ENCODE measurements at places on chromosomes 3 and 15.

DNA sequence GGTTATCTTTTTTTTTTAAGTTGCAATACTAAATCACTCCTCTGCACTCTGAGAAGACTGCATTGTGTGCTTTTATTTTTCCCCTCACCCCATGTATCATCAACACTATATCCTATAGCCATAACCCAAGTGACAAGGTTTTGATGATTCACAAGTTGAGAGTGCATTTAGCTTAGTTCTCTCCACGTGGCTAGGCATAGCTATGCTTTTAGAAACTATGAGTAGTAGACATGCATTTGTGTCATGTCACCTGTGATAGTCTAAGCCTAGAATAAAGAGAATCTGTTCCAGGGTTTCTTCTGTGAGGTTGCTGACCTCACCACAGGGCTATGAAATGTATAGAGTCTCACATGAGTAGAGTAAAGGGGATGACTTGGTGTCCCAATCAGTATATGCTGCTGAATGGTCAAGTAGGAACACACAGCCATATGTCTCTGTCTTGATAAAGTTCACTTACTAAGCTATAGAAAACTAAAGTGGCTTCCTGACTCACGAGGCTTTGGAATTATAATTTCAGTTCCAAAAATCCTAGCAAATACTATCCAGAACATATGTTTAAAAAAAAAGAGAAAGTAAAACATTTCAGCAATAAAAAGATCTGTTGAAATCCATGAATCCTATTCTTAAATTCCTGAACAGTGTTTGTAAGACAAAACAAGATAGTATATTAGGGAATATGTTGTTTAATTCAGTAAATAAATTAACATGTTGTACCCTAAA, 206.3 kb downstream of the LSAMP start:
- no peak for DNase-seq

DNA sequence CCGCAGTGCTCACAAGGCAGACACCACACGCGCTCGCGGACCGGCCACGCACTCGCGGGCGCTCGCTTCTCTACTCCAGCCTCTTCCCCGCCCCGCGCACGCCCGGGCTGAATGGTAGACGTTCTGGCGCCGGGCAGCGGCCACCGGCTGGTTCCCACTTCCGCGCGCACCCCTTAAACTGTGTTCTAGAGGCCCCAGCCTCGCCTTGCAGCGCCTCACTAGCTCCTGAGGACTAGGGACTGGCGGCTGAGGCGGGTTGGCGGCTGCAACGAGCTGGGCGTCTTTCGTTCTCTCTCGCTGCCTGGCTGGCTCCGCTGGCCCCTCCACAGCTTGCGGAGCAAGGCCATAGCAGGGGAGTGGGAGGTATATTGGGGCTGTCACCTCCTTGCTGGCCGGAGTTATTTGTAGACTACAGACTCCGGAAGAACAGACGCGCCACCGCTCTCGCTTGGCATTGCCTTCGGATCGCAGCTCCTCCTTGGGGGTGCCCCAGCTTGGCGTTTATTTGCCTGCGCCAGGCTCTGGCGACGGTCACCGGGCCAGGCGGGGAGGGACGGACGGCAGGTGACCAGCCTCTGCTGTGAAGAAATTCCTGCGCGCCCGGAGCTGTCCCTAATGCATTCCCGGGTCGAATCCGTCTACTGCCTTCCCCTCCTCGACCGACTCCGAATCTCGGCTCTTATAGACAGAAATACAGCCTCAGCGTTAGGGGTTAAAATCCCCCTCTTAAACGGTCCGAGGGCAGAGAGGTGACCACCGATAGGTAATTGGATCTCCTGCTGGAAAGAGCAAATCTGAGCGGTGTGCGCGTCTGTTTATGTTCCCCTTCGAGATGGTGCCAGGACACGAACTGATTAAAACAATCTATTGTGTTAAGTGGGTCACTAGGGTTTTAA, 1.3 kb downstream of the GREM1 start:
- DNase-seq, result no peak

GRCh38 chr3:55790596-55791350, 303.7 kb upstream of the WNT5A start:
- DNase-seq, result no peak

GRCh38 chr3:30130391-30130790, 476.0 kb upstream of the TGFBR2 start:
- DNase-seq, result no peak

DNA sequence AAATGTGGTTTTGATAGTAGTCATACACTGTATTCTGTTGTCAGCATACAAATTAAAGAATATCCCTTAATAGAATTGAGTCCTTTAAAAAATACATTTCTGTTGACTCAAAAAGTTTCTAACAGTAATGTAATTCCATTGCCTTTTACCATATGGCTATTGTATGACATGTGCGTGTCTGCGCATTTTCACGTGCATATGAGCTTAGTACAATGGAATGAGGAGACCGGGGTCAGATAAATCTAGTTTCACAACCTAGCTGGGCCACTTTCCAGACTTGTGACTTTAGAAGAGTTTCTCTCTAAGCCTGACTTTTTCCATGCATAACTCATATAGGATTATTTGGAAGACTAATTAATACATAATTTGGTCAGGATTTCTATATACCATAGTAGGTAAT, 38.7 kb downstream of the ZBTB38 start:
- DNase-seq, result no peak

DNA sequence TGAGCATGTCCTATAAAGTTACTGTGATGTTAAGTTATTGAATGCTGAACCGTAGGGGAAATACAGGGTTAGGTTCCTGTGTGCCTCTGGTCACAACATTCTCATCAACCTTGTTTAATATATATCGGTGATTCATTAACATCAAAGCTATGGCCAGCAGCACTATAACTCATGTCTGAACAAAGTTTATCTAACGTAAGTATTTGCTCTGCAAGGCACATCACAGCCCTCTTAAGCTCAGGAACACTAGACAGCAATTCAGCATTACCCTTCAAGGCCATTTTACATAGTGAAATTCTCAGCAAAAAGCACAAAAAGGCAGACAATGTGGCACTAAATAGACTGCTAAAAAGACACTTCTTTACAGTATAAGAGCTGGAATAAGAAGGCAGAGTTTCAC, 48.2 kb upstream of the FNDC3B start:
- no peak for DNase-seq
